ENCODE measurements at places on chromosomes 16 and 17.
A peak's percentile ranks its signal among the peaks of the same experiment; 100 is the strongest.

DNA sequence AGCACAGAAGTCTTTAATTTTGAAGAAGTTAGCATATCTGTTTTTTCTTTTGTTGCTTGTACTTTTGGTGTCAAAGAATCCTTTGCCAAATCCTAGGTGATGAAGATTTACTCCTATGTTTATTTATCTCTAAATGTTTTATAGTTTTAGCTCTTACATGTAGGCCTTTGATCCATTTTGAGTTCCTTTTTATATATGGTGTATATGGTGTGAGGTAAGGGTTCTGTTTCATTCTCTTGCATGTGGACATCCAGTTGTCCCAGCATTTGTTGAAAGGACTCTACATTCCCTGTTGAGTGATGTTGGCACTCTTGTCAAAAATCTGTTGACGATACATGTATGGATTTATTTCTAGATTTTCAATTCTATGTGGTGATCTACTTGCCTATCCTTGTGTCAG is 62.2 kb downstream of the RNF213 start:
- DNase-seq: no peak

- no peak for DNase-seq
Observed at GRCh38 chr16:68279726-68280558, 15.6 kb downstream of the SLC7A6 start.

- DNase-seq: peak; percentile 91
Observed at GRCh38 chr16:69476920-69477443, 52.6 kb downstream of the CYB5B start.

DNA sequence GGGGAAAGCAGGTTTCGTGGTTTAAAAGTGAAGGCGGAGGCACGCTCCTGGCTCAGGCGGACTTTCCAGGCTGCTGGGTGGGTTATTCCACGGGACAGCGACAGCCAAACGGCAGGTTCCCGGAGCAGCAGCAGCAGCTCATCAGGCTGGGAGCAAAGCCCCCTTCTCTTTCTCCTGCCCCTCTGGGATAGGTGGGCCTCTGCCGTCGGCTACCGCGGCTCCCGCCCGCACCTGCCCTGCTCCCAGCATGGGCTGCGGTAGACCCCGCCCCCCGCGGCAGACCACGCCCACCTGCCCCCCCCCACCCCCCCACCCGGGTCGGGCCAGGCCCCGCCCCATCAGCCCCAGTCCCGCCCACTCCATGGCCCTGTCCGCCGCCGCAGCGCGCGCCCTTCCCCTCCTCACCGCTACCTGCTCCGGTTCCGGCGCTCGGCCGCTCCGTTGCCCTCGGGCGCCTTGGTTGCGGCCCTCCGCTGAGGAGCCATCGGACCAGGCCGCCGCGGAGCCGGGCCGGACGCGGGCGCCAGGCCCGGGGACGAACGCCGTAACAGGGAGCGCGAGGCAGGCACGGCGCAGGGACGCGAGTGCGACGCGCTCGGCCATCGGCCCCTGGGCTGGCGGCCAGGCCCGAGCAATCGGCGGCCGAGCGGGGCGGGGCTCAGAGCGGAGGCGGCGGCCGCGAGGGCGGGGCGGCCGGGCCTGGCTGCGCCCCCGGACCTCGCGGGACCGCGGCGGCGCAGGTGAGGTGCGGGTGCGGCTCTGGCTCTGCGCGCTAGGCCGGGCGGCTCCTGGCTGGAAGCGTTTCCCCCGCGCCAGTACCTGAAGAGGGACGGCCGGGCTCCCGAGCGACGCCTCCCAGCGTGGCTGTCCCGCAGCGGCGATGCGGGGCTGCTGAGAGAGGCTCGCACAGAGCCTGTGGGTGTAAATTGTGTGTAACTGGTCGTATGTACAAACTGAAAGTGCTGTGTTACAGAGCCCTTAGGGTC is at the start of the genes HEXD and OGFOD3:
Gene HEXD, plus strand, starts transcription at position 347 of the 986 bp plus-strand sequence. CDS start 1,453 bp downstream, outside the sequence.
Gene OGFOD3, minus strand, starts transcription at position 586 of the 986 bp plus-strand sequence. Its CDS starts 101 bp downstream, at position 485.
- peak; percentile 90 for DNase-seq

- no peak for DNase-seq
Observed at GRCh38 chr17:77523540-77523939, 382.8 kb downstream of the SEC14L1 start.

DNA sequence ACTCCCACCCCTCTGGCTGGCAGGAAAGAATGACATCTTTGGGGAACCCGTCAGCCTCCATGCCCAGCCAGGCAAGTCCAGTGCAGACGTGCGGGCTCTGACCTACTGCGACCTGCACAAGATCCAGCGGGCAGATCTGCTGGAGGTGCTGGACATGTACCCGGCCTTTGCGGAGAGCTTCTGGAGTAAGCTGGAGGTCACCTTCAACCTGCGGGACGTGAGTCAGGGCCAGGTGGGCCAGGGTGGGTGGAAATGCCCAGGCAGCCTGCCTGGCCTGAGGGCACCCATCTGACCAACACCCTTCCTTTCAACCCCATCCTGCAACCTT is 8.1 kb upstream of the DCAF7 start:
- no peak for DNase-seq

DNA sequence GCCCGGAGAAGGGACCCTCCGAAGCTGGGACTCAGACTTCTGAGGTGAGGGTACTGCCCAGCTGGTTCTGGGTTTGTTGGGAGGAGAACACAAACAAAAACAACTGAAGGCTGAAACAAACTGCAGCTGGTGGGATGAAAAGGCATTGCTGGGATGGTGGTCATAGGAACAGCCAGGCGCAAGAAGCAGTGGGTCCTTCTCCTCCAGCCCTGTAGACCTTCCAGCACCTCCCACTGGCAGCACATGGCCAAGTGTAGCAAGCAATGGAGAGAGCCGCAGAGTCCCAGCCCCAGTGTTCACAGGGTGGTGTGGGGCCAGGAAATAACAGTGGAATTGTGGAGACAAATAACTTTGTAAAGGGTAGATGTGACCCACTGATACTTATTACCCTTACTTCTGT is 48.7 kb upstream of the FOXJ1 start:
- no peak for DNase-seq

DNA sequence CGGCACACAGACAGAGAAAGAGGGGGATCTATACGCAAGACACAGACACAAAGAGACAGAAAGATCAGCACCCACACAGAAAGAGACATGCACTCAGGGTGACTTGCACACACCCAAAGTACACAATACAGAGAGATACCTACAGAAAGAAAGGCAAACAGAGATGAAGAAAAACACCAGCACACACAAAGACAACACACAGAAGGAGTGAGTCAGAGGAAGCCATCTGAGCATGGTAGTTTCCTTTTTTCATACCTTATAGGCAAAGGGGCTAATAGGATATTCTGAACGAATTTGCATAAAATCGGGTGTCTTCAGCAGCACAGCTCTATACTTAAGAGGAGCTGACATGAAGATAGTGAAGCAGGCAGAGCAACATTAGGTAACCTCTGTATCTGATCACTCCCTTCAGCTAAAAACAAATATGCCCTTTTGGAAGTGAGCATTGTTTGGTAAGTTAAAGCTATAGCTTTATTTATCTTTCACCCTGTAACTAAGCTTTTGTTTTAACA is 198.6 kb downstream of the AATF start:
- peak; percentile 62 for DNase-seq

DNA sequence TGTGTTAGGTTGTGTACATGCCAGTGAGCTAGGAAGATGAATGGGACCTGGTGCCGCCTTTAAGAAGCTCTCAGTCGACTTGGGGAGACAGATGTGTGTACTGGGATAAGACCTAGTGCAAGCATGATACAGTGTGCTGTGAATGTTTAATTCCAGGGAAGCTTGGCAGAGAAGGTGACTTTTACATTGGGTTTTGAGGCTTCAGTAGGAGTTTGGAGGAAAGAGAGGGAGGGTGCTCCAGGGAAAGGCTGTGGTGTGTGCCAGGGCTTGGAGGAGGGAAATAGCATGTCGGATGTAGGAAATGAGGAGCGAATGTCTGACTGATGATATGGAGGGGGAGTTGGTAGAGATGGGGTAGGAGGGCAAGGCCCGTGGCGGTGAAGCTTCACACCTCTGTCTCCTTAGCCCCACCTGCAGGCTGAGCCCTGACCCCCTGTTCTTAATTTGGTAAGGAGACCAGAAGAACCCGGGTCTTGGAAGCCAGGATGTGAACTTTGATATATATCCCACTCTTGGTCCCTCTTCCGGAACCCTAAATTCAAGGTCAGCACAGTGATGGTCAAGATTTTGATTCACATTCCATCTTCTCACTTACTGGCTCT is 76.6 kb downstream of the PLCG2 start:
- DNase-seq: no peak

GRCh38 chr17:2093349-2093748 is 38.4 kb downstream of the HIC1 start:
- DNase-seq: no peak

All from Caki2 (cell line).